Activated T-cell treated with anti-CD3 and anti-CD28 coated beads for 24 hours (primary cell): ENCODE measurements at places on chromosomes 11 and 22.

GRCh38 chr11:93775289-93775688 lies 8.8 kb upstream of the MED17 start:
- no peak for DNase-seq

GRCh38 chr22:49616356-49617231 lies 211.1 kb downstream of the BRD1 start:
- no peak for DNase-seq

DNA sequence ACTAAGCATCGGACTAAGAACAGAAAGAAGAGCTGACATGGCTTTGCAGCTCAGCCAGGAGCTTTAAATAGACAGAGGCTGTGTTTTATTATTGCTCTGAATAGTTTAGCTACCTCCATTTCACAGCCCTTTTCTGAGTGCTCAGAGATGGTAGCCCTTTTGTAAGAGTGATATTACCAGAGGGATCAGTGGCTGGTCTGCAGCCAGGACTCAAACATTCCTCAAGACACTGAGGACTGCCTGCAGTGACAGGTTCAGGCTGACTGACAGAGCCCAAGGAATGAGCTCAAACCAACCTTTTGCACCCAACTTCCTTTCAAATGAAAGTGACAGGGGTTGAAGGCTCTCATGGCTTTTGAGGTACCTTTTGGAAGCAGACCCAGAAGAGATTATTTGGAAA lies 189.0 kb downstream of the DDX10 start:
- DNase-seq = no peak

GRCh38 chr22:30272781-30273601 lies 6.3 kb upstream of the OSM start:
- no peak for DNase-seq

DNA sequence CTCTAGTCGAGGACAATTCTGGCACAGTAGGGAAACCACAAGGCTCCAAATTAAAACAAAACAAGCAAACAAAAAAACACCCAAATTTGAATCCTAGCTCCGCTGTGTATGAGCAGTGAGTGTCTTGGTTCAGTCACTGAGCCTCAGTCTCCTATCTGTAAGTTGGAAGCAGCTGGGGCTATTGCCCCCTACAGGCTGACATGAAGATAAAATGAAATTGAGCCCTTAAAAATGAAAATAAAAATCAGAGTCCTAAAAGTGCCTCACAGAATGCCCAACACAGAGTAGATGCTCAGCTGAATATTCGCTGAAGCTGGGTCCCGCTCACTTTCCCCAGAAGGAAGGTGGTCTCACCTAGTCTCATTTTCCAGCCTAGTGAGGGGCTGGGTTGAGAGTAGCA lies 65.2 kb downstream of the PDE2A start:
- no peak for DNase-seq

DNA sequence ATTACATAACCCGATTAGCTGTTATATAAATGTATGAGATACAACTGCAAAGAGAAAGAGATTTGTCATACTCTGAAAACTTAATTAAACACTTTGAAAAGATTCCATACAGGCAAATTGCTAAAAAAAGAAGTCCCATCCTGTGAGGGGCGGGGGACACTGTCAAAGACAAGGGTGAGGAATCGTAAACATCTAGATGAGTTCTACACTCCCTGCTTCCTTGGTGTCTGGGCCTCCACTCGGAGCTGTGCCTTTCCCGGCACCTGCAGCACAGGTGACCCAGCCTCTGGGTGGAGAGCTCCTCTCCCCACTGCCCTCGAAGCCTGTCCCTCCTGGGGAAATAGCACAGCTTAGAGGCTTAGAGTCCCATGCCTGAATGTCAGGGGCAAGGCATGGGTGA lies 69.2 kb upstream of the CRYBB3 start:
- no peak for DNase-seq

- no peak for DNase-seq
Observed at GRCh38 chr22:45425101-45425500, 11.6 kb downstream of the RIBC2 start.

DNA sequence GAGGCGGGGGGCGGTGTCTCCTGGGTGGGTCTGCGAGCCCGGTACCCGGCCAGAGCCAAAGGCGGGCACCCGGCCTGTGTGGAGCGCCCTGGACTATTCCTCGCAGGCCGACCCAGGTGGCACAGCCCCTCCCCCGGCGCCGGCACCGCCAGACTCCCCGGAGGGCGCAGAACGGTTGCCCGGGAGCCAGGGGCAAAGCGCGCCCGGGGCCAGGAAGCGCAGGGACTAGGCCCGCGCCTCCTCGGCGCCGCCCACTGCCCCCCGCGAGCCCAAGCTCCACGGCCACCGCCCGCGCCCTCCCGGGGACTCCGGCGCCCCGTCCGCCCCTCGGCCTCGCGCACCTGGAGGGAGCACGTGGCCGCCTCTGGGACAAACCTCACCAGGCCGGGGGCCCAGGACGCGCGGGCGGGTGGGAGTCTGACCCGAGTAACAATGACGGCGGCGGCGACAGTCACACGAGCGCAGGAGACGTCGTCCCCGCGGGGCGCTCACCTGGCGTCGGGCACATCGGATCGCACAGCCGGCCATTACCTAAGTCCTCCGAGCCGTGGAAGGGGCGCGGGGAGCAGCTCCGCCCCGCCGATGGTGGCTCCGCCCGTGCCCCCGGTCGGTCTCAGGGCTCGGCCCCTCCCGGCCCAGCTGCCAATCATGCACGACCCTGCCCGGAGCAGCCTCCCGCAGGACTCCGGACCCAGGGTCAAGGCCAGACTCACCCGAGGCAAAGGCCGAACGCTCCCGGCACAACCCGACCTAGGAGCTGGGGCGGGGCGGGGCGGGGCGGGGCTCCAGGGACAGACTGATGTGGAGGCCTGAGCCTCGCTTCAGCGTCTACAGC lies 7.4 kb downstream of the PLXNB2 start:
- DNase-seq = no peak

DNA sequence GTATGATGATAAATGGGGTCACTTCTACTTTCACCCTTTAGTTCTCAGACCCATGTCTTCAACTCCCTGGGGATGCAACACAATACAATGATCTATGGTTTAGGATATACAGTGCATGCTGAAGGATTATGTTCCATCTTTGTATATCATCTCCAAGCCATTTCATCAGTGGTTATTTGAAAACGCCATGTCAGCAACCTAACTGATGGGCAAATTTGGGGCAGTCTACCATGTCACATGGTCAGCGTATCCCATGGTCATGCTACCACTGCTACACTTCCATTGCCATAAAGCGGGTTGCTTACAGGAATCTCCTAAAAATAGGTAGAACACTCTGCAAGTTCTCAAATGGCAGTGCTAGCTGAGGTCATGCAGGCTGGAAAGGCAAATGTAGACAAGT lies 236.5 kb upstream of the ISX start:
- DNase-seq = no peak

DNA sequence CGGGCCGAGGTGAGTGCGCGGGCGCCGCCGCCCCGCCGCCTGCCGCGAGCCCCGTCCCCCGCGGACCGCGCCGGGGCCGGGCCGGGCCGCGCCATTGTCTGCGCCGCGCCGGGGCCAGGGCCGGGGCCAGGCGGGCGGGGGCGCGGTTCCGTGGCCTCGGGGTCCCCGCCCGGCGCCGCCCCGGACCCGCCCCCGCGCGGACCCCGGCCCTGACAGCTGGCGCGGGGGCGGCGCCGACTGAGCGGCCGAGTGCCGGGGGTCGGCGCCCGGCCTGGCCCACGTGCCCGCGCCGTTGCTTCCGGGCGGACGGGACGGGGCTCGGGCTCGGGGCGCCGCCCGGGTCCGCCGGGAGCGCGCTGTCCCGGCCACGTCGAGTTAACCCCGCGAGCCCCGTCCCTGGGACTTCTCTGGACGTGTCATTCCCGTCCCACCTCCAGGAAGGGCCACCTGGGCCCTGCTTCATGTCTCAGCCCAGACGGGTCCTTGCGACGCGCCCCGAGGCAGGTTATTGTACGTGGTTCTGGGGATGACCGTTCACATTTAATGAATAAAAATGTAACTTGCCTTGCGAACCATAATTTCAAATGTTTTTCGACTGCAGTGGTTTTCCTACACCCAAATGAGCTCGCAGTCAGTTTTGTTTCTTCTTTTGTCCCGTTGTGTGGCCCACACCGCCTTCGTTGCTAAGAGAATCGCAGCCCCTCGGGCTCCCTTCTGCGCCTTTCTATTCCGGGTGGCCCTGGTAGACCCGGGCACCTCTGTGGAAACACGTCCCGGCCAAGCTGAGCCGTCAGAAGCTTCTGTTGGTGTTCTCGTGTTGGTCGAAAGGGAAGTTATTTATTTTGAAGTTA lies 562 bp downstream of the ZBED4 start:
- DNase-seq = no peak

DNA sequence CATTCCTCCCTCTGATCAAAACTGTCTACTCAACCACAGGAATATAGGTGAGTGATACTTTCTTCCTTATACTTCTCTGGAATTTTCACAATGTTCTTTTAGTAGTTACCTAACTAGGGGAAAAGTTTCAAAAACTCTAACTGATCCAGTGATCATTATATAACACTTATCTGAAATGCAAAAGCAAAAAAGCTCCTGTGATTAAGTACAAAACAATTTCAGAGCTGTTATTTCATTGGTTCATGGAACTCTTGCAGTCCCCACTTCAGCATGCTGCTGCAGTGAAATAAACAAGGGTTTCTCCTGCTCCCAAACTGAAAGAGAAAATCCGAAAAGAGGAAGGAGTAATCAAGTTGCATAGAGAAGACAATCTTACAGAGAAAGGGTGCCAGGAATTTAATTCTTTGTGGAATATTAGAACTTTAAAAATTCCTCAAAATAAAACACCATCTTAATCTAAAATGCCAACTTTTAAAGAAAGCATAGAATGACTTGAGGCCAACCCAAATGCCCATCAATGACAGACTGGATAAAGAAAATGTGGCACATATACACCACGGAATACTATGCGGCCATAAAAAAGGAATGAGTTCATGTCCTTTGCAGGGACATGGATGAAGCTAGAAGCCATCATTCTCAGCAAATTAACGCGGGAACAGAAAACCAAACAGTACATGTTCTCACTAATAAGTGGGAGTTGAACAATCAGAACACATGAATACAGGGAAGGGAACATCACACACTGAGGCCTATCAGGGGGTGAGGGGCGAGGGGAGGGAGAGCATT lies 20.3 kb downstream of the PPP2R1B start:
- no peak for DNase-seq

DNA sequence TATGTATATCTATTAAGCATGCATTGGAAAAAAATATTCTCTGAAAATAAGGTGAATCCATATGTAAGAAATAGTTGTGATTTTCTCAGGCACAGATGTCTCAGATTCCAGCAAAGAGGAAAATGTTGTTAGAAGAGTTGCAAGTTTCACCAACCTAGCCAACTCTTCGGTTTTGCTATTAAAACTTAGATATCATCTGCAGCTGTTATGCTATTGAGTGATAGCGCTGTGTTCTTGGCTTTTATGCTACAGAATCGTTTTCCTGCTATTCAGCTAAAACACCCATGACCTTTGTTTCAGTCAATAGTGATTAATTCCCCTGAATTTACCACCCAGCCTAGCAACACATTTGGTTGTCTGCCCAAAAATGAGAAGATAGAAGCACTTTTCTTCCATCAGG lies 795.6 kb upstream of the ANO3 start:
- no peak for DNase-seq

DNA sequence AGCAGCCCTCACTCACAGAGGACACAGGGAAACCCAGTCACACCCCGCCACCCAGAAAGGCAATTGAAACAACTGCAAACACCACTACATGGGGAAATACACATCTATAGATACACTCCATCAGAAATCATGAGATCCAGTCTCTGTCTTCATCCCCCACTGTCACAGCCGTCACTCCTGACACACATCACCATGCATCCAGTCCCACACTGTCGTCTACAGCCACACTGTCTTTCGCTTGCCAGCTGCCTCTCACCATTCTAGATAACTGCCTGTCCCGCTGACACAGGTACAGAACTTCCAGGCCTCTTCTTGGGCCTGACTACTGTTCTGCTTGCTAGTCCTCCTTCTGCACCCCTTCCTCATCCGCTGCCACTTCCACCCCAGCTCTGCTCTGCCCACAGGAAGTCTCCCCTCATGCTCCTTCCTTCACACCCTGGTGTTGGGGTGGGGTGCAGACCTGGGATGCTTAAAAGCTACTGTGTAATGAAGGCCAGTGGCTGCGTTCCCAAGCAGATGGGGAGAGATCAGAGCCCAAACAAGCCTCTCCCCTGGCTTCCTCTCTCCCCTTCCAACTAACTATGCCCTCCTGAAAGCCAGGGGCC lies 42.6 kb downstream of the SLC22A12 start:
- no peak for DNase-seq

DNA sequence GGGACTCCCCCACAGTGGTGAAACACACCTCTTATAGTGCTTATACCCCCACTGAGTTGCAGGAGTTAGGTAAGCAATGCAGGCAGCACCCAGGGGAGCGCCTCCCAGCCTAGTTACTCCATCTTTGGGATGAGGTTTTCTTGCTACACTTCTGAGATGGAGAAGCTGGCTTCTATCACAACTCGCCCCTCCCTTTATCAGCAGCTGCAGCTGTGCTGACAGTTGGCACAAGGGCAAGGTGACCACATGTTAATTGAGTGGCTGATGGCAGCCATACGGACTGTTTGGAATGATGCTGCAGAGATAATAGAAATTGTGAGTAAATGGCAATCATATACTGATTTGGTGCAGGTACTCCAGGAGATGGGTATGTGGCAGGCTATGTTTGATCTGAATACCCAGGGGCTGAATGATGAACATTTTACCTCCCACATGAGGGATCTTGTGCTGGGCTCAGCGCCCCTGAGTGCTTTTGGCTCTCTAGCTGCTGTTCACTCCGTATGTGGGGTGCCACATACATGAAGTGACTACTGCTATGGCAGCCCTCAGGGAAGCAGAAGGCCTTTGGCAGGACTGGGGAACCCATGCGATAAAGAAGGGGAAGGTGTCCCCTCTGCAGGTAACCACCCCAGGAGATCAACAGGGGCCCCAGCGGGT lies 29.2 kb upstream of the KCNA4 start:
- DNase-seq = no peak

- DNase-seq = no peak
Observed at GRCh38 chr22:49736538-49736937, 91.1 kb downstream of the BRD1 start.

GRCh38 chr11:44760917-44761550 lies 34.3 kb downstream of the TSPAN18 start:
- no peak for DNase-seq

- DNase-seq = no peak
Observed at GRCh38 chr22:24433828-24434470, 6.5 kb downstream of the ADORA2A start.

GRCh38 chr11:72681226-72682153 lies 7.3 kb upstream of the PDE2A start:
- DNase-seq = no peak

DNA sequence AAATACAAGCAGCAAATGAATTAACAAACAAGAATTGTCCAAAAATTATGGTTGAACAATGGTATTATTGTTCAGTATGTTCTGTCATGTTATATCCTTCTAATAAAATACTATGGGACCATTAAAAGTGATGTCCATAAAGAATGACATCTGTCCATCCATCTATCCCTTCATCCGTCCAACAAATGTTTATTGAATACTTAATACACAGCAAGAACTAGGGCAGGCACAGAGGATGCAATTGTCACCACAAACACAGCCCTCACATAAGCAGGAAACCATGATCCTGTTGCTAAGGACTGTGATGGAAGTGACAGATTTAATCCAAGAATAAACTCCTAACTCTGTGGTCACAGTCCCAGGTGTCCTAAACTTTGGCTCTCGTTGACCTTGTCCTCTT lies 20.7 kb upstream of the B3GAT1 start:
- DNase-seq = no peak
